Calu3 (cell line): ENCODE measurements at places on chromosomes 11 and 22. TPM values are rescaled to one million over a fixed set of nuclear protein-coding genes. Genes with fewer than 3 reads are reported as not detected.

- no peak for DNase-seq
Measured at GRCh38 chr11:134554861-134555260, 142.8 kb upstream of the B3GAT1 start.

DNA sequence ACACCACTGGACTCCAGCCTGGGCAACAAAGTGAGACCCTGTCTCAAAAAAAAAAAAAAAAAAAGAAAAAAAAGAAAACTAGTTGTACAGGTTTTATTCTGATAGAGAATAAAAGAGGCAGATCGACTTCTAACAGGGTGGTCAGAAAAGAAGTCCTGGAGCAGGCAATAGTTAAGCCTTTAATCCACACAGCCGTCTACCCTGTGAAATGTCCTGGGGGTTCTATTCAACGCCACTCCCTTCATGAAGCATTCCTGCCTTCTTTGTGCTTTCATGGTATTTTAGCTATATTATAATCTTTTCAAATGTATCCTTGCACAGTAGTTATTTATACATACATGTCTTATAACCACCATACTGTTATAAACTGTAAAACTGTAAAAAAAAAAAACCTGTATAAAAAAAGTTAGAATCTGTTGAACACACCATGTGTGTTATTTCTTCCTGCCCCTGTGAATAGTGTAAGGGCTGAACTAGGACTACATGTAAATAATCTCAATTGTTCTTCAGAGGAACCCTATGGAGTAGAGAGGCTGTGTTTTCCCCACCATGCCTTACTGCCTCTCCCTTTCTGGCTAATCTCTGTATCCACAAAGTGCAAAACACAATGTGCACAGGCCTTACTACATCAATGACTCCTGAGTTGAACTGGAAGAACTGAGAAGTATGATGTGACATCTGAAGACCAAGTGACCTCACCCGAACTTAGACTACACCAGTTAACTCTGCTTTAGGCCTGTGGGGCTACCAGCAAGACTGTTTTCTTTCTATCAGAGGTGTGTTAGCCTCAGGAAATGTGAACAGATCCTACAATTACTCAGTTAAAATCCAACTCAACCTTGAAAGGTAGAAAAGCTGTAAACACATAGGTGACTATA lies 25.3 kb downstream of the PRCP start:
- DNase-seq: no peak

GRCh38 chr11:69618237-69618636 lies 22.7 kb upstream of the CCND1 start:
- no peak for DNase-seq

The EXPH5 gene
- 14.0 and 17.0 TPM in 2 replicates for total RNA-seq

DNA sequence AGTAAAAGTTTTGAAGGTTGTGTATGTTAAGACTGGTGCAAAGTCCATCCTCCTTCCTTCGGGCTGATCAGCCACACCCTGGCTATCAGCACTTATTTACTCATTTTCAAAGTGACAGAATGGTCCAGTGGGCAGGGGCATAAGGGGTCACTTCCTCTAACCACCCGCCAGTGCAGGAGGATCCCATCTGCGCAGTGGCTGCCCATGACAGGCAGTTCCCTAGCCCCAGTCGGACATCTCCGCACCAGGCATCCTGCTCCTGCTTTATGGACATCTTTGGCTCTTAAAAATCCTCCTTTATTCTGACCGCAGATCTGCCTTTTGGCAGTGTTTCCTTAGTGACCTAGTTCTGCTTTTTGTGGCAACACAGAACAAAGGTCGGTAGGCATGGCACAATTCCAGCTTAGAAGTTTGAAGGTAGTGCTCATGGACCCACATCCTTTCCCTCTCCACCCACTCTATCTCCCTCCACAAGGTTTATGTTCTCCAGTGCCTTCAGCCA lies 55.9 kb downstream of the BMAL1 start:
- peak; percentile 48 for DNase-seq

DNA sequence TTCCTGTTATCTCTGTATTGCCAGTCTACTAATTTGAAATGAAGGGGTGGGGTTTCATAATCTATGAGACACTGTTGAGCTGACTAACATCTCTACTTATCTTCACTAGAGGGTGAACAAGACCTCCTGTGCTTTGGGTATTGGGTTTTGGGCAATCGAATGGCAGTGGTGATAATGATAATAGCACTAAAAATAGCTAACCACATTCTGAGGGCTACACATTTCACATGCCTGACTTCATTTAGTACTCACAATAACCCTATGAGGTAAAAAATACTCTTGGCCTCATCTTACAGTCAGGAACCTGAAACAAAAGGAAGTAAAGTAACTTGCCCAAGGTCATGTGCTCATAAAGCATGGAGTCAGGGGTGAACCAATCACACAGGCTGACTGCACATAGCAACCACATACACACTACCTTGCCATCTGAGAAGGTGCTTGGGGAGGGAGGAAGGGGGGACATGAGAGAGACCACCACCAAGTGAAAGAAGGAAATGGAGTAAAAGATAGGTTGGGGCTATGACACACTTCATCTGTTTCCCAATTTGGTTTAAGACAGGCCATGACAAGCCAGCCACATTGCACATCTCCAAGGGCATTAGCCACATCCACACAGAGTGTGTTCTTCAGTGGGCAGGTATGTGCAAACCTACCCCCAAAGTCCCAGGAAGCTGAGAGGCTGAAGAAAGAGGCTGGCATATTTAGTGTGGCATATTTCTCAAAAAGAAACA lies 387.6 kb upstream of the DDI1 start:
- DNase-seq: no peak
